Upper lobe of left lung (tissue), 6 donors: ENCODE measurements at places on chromosomes 1 and 21. TPM values are rescaled to one million over a fixed set of nuclear protein-coding genes. Genes with fewer than 3 reads are reported as not detected.

- H3K27me3 ChIP-seq, result no peaks in the 10 kb centered on the region
- H3K36me3 ChIP-seq, result no peaks in the 10 kb centered on the region
- no peak overlapping the region for H3K27ac ChIP-seq
- H3K4me1 ChIP-seq, result peaks cover 5% of the 10 kb centered on the region
- H3K4me3 ChIP-seq, result no peak overlapping the region
These were observed 253.8 kb downstream of the DYRK1A start for GRCh38 chr21:37620401-37620800.

DNA sequence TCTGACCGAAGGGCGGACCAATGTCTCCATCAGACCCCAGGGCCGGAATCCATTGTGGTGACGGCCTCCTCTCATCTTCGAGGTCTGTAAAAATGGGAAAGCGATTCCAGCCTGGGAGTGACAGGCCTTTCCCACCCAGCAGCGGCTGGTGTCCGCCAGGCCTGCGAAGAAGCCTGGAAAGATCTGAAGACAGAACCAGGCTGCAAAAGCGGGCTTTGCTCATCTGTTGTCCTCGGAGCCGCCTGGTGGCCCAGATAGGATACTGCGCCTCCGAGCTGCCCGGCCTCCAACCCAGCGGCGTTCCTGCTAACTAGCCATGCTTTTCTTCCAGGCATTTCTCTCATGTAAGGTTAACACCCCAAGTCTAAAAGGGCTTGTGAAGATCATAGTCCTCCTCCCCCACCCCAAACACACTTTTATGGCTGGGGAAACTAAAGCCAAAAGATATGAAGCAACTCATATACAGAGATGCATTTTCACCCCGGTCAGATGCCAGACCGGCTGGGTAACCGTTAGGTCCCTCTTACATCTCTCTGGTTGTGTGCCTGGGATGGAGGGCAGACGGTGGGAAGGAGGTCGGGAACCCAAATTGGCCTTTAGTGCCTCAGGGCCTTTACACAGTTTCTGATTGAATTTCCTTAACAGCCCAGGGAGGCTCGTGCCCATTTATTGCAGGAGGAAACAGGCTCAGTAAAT lies 1.9 kb upstream of the DHRS3 start:
- H3K36me3 ChIP-seq, result no peaks in the 10 kb centered on the region
- H3K27me3 ChIP-seq, result no peaks in the 10 kb centered on the region
- DNase-seq, result peak; percentile 90
- H3K4me1 ChIP-seq, result peaks cover 48% of the 10 kb centered on the region

GRCh38 chr1:231580874-231581273 lies 45.7 kb upstream of the DISC1 start:
- DNase-seq, result no peak
- no peaks in the 10 kb centered on the region for H3K36me3 ChIP-seq
- no peaks in the 10 kb centered on the region for H3K4me1 ChIP-seq
- H3K4me3 ChIP-seq, result no peak overlapping the region
- H3K27ac ChIP-seq, result no peak overlapping the region
- no peaks in the 10 kb centered on the region for H3K27me3 ChIP-seq

Gene ITLN2
- 38.8 TPM for total RNA-seq

DNA sequence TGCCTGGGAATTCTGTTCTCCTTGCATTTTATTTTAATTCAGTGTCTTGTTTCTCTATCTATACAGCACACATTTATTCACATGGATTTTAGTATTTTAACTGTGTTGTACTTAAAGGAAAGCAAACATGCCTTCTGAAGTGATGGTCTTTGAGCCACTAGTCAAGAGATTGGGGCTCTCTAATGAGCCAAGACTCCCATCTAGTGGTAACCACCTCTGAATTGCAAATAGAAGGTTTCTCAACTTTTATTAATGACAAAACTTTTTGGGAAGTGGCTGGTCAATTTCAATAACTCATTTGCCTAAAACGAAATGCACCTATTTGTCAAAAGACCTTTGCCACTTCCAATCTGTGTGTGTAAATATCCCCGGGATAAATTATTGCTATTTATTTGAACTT lies 199.6 kb downstream of the LTN1 start:
- no peak overlapping the region for H3K27ac ChIP-seq
- H3K4me1 ChIP-seq, result no peaks in the 10 kb centered on the region
- H3K4me3 ChIP-seq, result no peak overlapping the region
- DNase-seq, result no peak

Gene FCRL1
- total RNA-seq, result 18.9 TPM

DNA sequence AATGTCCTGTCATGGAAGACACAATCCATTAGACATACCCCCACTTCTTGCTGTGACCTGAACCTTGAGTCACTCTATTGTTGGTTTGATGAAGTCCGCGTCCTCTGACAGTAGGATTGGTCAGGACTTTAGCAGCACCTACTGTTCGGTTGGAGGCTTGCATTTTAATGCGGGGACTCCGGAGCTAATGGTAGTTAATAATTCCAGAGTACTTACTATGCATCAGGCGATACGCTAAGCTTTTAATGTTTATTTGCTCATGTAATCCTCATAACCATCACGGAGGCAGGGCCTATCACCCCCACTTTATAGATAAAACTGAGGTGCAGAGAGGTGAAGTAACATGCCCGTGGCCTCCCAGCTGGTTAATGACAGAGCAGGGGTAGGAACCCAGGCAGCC lies 7.9 kb upstream of the ELF3 start:
- H3K4me3 ChIP-seq, result no peak overlapping the region
- H3K27me3 ChIP-seq, result no peaks in the 10 kb centered on the region
- H3K4me1 ChIP-seq, result no peaks in the 10 kb centered on the region
- DNase-seq, result no peak
- H3K27ac ChIP-seq, result no peak overlapping the region

DNA sequence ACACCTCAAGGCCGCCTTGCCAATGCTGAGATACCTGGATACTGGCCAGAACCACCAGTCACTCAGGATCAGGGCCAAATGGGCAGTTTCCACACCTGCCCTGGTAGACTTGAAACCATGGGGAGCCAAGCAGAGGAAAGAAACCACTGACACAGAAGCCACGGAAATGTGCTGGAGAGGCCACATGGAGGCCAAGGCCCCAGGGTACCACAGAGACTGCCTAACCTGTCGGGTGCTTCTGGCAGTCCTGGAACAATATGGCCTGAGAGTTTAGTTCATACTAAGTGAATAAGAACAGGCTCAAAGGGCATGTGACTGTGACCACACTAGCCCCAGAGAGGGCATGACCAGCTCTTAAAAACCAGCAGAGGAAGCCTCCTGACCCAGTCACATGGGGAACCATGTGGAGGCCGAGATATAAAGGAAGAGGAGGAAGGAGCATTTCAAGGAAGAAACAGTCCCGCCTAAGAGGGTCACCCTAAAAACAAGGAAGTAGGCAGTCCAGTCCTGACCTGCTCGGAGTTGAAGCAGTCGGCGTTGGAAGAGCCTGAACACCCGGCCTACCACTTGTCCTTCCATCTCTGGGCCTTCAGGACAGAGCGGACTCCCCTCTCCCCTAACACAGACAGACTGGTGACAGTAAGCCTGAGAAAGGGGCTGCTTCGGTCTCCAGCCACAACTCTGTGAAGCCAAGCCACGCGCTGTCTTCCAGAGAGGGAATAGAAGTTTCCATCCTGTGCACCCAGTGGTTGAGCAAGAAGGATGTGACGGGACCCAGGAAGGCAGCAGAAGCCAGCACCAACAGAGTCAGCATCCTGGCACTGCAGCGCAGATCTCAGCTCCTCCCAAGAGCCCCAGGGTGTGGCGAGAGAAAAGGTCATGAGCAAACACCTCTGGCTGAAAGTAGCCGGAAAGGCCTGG lies at the start of gene DENND2D:
TSS of gene DENND2D (minus strand) at position 766 of the 921 bp plus-strand sequence. CDS start at position 579, 187 bp downstream.
- no peaks in the 10 kb centered on the region for H3K27me3 ChIP-seq
- peaks cover 66% of the 10 kb centered on the region for H3K4me1 ChIP-seq
- peak within 1 kb of the TSS; percentile 91 for H3K27ac ChIP-seq
- no peak within 1 kb of the TSS for H3K4me3 ChIP-seq
- H3K36me3 ChIP-seq, result no peaks in the 10 kb centered on the region

DNA sequence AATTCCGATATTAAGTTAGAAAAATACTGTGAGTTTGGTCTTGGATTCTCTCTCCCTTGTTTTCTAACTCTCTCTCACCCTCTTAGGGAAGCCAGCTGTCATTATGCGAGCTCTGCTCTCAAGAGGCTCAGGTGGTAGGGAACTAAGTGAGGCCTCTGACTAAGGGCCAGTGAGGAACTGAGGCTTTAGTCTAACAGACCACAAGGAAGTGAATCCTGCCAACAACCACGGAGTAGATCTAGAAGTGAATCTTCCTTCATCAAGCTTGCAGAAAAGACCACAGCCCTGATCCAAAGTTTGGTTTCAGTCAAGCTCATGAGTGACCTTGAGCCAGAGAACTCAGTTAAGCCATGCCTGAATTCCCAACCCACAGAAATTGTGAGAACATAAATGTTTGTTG lies 180.1 kb upstream of the PRMT6 start:
- no peak for DNase-seq
- H3K36me3 ChIP-seq, result no peaks in the 10 kb centered on the region
- no peaks in the 10 kb centered on the region for H3K27me3 ChIP-seq
- no peak overlapping the region for H3K4me3 ChIP-seq

- H3K27me3 ChIP-seq, result no peaks in the 10 kb centered on the region
- peaks cover 33% of the 10 kb centered on the region for H3K4me1 ChIP-seq
- no peaks in the 10 kb centered on the region for H3K36me3 ChIP-seq
- H3K27ac ChIP-seq, result peak overlapping the region; percentile 59
- no peak overlapping the region for H3K4me3 ChIP-seq
These were observed 213.7 kb downstream of the PBX1 start for GRCh38 chr1:164772635-164773034.

Gene KIF2C
- total RNA-seq, result 2.7 TPM

GRCh38 chr1:8120693-8121260 lies 94.7 kb upstream of the ERRFI1 start:
- H3K4me3 ChIP-seq, result no peak overlapping the region
- no peaks in the 10 kb centered on the region for H3K36me3 ChIP-seq
- peak overlapping the region; percentile 82 for H3K27ac ChIP-seq
- H3K27me3 ChIP-seq, result no peaks in the 10 kb centered on the region
- H3K4me1 ChIP-seq, result peaks cover 43% of the 10 kb centered on the region

Gene MYCL
- 5.2 TPM for total RNA-seq

DNA sequence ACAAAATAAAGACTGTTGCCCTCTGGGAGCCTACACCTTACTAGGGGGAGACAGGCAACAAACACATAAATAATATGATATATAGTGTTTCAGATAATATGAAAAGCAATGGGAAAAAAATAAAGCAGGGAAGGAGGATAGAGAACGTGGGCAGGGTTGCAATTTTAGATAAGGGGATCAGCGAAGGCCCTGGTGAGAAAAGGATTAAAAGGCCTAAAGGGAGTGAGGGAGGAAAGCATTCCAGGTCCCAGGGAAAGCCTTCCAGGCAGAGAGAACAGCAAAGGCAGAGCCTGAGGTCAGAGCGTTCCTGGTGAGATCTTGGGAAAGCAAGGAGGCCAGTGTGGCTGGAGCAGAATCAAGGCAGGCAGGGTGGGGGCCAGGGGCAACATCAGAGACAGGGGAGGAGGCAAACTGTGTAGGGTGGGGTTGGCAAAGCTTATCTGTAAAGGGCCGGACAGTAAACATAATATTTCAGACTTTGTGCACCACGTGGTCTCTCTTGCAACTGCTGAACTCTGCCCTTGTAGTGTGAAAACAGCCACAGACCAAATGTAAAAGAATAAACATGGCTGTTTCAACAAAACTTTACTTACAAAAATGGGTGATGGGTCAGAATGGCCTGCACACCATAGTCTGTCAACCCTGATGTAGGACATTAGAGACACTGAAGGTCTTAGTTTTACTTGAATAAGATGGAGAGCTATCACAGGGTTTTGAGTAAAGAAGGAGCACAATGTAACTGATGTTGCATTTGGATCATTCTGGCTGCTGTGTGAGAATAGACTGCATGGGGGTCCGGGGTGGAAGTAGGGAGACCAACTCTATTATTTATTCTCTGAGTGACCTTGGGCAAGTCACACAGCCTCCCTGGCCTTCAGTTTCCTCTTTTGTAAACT lies 13.3 kb upstream of the CPT2 start:
- H3K4me3 ChIP-seq, result no peak overlapping the region
- DNase-seq, result no peak
- no peaks in the 10 kb centered on the region for H3K4me1 ChIP-seq
- H3K27me3 ChIP-seq, result no peaks in the 10 kb centered on the region
- H3K36me3 ChIP-seq, result no peaks in the 10 kb centered on the region

DNA sequence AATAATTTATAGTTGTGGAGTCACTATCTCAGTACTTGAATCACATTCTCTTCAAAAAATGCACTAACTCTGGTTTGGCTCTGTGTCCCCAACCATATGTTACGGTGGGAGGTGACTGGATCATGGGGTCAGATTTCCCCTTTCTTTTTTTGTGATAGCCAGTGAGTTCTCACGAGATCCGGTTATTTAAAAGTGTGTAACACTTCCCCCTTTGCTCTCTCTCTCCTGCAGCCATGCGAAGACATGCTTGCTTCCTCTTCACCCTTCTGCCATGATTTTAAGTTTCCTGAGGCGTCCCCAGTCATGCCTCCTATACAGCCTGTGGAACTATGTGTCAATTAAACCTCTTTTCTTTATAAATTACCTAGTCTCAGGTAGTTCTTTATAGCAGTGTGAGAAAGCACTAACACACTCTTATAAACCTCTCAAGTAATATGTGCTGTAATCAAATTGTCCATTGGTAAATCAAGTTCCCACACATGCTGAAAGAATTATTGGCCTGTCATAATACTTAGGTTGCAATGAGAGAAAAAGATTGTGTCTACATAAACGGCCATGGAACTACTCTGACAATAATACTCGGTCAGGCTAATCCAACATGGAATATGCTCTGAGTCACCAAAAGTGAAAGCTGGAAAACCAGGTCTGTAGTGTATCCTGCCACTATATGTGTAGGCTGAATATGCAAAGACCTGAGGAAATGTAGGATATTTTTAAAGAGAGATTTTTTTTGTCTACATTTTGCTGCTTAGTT lies 107.5 kb downstream of the SLC44A5 start:
- no peaks in the 10 kb centered on the region for H3K27me3 ChIP-seq
- H3K4me1 ChIP-seq, result no peaks in the 10 kb centered on the region
- DNase-seq, result no peak
- no peak overlapping the region for H3K27ac ChIP-seq

DNA sequence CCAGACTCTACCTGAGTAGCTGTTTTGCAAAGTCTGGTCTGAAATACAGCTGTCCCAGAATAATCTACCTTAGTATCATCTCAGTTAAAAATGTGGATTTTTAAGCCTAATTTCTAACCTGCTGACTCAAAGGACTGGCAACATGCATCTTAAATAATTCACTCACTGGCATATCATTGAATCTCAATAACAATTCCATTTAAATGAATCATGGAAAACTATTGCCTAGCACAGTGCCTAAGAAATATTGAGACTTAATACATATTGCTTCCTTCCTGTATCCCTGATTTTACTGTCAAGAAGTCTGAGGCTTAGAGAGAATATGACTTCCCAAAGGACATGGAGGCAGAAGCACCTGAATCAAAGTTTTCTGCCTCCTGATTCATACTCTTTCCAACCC lies 3.1 kb downstream of the CCDC190 start:
- no peak overlapping the region for H3K27ac ChIP-seq
- DNase-seq, result no peak
- no peaks in the 10 kb centered on the region for H3K4me1 ChIP-seq
- H3K36me3 ChIP-seq, result no peaks in the 10 kb centered on the region
- no peaks in the 10 kb centered on the region for H3K27me3 ChIP-seq
